ENCODE measurements at places on chromosomes 5 and 9. TPM values are rescaled to one million over a fixed set of nuclear protein-coding genes. Genes with fewer than 3 reads are reported as not detected.

PBX3 gene
- 12.5 TPM for total RNA-seq

FLT4 gene
- 6.0 TPM for total RNA-seq

ADAMTS16 gene
- total RNA-seq: not detected

INSL4 gene
- total RNA-seq: 3.3 TPM

PCDHGA5 gene
- 0.62 TPM for total RNA-seq

CNTLN gene
- total RNA-seq: 6.4 TPM

Measured in NCI-H460 (cell line).